ENCODE measurements at places on chromosomes 7 and 10. TPM values are rescaled to one million over a fixed set of nuclear protein-coding genes. Genes with fewer than 3 reads are reported as not detected.

Gene HOXA4
- 1.2 TPM for total RNA-seq

Gene AIFM2
- 34.9 TPM for total RNA-seq

Gene LLCFC1
- total RNA-seq, result not detected

Gene SPDYE2
- not detected for total RNA-seq

Gene ZNF37A
- 6.1 TPM for total RNA-seq

Gene WASHC2A
- total RNA-seq, result 12.4 TPM

Gene COL28A1
- 0.60 TPM for total RNA-seq

Gene SKAP2
- total RNA-seq, result 12.8 TPM

Gene PRPS1L1
- total RNA-seq, result not detected

Gene ADAM8
- 2.4 TPM for total RNA-seq

Gene ACBD5
- 25.9 TPM for total RNA-seq

Gene CHST12
- total RNA-seq, result 9.9 TPM

Gene IKZF1
- not detected for total RNA-seq

Gene PVRIG
- not detected for total RNA-seq

Gene C1QL3
- not detected for total RNA-seq

Gene TRIM8
- 46.8 TPM for total RNA-seq

Gene LRRC72
- total RNA-seq, result not detected

Gene CPA1
- total RNA-seq, result not detected

Gene TEX36
- total RNA-seq, result not detected

Gene IGF2BP3
- 22.2 TPM for total RNA-seq

Gene LUC7L2
- 32.7 TPM for total RNA-seq

Gene ADRA2A
- total RNA-seq, result 0.14 TPM

Gene CALCR
- total RNA-seq, result not detected

Gene COL1A2
- total RNA-seq, result not detected

Gene GTPBP10
- 25.4 TPM for total RNA-seq

Gene ITIH5
- total RNA-seq, result 0.12 TPM

Gene NUTM2E
- 0.25 TPM for total RNA-seq

Gene SYT15
- total RNA-seq, result 2.4 TPM

Gene C7orf33
- total RNA-seq, result not detected

Gene PRRT4
- total RNA-seq, result 0.50 TPM

Gene IFIT1
- total RNA-seq, result 4.6 TPM

Gene OR9A2
- not detected for total RNA-seq

Gene NMT2
- total RNA-seq, result 21.5 TPM

Gene PRKG1
- total RNA-seq, result not detected

Gene ABCB1
- 0.22 TPM for total RNA-seq

Gene INTS1
- total RNA-seq, result 56.9 TPM

Gene HMX2
- total RNA-seq, result not detected

Gene ANKRD30A
- 0.31 TPM for total RNA-seq

Gene ZNF92
- 4.7 TPM for total RNA-seq

Gene RSPH10B2
- total RNA-seq, result not detected

Gene UPK3B
- total RNA-seq, result 19.4 TPM

Gene RARRES2
- total RNA-seq, result not detected

Gene SUMF2
- total RNA-seq, result 112 TPM

Gene PDE6C
- total RNA-seq, result not detected

Gene NEUROD6
- total RNA-seq, result not detected

Gene PRKCQ
- 3.5 TPM for total RNA-seq

Gene GPR26
- total RNA-seq, result not detected

Gene PAOX
- total RNA-seq, result 2.1 TPM

Gene SRGN
- total RNA-seq, result 101 TPM

Data from A549 treated with GW870086 at 1 μM for 4 hours (cell line).